COR-L47 (cell line): ENCODE measurements at places on chromosomes 12 and 14.

- DNase-seq = no peak
Observed at GRCh38 chr12:94273272-94273671, 124.9 kb downstream of the PLXNC1 start.

- no peak for DNase-seq
Observed at GRCh38 chr12:54024127-54024526, 4.1 kb upstream of the HOXC6 start.

- DNase-seq = no peak
Observed at GRCh38 chr14:79630288-79630960, 580.9 kb downstream of the DIO2 start.

GRCh38 chr14:102891556-102891955 is 30.9 kb upstream of the AMN start:
- DNase-seq = no peak

GRCh38 chr12:103944964-103945363 is 14.8 kb downstream of the HSP90B1 start:
- DNase-seq = no peak

- no peak for DNase-seq
Observed at GRCh38 chr12:29270446-29270845, 110.5 kb downstream of the ERGIC2 start.

- peak; percentile 2 for DNase-seq
Observed at GRCh38 chr12:70660620-70661219, 23.5 kb upstream of the PTPRB start.

DNA sequence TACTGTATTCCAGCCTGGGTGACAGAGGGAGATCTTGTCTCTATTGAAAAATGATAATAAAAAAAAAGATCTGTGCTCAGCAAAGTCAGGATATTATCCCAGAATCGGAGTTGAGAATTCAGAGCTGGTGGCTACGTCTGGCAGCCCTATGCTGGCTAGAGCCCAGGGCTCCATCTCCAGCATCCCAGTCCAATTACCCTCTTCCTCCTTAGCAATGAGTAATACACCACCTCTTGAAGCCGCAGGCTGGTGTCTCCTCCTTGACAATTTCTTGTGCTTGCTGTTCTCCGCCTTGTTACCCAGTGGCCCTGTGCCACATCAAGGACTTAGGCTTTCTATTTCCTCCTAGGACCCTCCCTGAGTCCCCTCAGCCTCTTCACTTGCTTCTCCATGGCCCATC is 38.4 kb upstream of the DDX11 start:
- no peak for DNase-seq

DNA sequence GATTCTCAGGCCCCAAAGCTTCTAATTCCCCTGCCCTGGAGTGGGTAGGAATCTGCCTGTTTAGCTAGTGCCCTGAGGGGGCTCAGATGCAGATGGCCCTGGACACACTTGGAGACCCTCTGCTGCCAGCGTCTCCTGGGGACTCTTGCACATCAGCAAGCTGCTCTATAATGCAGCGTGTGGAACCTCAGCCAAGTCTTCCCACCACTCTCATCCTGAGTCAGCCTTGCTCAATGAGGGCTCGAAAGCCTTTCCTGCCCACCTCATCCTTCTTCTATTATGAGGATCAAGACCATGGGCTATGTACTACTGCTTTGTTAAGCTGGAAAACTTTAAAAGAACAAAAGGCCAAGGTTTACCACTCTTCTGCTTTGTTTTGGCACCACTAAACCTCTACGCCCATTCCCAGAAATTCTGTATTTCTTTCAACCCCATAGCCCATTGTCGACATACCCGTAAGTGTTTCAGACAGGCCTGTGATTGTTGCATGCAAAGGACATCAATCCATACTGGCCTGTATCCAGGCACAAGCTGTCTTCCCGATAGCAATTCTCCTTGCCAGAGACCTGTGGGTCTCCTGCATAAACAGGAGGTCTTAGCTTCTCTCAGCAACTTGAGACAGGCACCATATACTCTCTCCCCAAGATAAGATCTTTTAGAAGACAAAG is 246.9 kb downstream of the DPF3 start:
- DNase-seq = no peak

- DNase-seq = peak; percentile 40
Observed at GRCh38 chr12:87953256-87953860, 75.8 kb downstream of the C12orf50 start.

DNA sequence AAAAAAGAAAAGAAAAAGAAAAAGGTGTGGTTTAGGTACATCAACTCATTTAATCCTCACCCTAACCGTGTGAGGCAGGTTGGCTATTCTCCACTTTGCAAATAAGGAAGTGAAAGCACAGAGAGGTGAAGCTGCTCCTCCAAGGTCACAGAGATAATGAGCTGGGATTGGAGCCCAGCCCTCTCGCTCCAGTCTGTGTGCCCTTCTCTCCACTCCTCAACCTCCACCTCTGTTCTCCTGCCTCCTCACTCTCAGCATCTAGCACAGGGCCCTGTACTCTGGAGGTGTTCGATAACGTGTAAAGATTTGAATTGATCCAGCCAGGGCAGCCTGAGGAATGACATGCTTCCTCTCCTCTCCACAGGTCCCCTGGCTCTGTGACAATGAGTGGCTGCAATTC is 502.3 kb downstream of the TMEM132D start:
- DNase-seq = no peak

DNA sequence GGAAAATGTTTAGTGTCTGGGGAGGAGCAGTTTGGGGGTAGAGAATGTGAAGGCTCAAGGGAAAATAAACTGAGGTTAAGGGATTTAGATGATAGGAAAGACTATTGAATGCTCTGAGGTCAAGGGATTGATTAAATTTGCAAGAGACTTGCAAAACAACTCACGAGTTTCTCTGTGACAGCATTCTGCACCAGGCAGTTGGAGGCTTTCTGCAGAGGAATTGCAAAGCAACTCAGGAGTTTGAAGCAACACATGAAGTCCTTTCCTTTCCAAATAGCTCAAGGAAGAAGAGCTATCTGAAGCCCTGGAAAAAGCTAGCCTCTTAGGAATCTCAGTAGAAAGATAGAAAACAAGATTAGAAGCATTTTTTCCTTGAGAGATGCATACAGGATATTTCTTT is 23.9 kb downstream of the SLC7A8 start:
- no peak for DNase-seq

GRCh38 chr12:24519759-24520158 is 429.1 kb downstream of the BCAT1 start:
- DNase-seq = no peak

DNA sequence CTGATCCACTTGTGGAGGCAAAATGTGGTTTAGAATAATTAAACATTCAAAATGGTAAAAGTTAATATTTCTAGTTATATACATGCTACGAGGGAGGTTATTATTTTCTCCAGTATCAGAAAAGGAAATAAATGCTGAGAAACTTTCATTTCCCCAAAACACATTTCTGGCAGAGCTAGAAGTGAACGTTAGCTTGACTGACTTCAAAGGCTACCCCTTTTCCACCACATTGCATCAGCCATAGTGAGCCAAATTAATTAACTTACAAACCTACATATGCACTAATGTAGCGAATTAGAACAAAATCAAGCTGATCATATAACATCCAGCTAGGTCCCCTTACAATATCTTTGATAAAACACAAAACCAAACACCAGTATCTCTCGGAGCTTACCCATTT is 49.3 kb upstream of the RERGL start:
- no peak for DNase-seq

DNA sequence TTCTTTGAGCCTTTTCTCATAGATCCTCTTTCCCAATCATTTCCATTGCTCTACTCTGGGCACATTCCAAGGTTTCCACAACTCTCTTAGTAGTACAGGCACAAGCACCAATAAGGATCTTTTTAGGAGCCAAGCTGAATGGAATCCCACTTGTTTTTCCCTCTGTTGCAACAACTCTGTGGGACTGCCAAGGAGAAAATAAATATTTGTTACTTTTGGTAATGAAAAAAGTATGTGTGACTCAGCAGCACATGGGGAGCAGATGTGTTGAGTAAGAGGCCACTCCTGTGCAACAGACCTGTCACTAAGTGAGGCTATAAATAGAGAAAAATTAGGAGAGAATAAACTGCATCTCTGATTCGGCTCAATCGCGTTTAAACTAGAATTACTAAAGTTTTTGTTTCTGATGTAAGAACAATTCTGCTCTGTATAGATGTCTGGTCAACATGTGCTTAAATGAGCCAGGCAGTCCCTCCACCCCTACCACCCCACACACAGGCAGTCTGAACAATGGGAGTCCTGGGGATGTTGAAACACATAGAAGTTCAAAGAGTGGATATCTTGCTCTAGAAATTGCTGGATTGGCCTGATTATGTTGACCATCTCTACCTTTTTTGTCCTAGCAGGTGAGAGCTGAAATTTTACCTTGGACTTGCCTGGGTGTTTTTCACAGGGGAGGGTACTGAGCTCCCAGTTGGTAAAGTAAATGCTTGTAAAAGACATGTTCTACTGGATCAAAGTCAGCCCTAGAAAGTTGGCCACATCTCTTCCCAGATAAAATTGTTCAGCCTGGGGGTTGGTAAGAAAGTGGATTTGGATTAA is 244.3 kb upstream of the NOVA1 start:
- DNase-seq = no peak

- no peak for DNase-seq
Observed at GRCh38 chr12:4001841-4002240, 128.6 kb upstream of the PARP11 start.

DNA sequence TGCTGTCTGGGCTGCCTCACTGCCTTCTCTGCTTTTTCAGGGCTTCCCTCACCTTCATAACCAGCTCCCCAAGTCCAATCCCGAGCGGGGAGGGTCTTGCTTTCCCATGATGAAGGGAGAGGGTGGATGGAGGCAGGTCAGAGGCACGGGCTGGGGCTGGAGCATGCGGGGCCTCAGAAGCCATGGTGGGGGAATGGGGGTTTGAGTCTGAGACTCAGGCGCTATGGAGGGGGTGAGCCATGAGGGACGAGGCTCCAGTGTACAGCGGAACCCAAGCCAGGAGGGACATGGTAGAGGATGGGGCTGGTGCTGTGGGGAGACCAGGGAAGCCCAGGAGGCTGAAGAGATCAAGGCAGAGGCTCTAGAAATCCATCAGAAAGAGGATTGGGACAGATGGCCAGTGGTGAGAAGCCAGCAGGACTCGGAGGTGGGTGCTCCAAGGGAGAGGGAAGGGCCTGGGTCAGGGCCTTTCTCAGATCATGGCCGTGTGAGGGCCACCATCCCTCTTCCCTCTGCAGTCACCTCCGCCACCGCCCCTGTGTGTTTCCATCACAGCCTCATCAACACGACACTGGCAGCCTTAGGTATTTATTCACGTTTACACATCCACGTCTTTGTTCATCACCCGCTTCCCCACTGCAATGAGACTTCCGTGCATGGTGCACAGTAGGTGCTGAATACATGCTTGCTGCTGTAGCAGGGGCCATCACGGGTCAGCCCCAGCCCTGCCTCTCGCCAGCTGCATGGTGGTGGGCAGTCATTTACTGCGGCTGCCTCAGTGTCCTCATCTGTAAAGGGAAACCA is 144.7 kb downstream of the ADGRD1 start:
- DNase-seq = no peak

DNA sequence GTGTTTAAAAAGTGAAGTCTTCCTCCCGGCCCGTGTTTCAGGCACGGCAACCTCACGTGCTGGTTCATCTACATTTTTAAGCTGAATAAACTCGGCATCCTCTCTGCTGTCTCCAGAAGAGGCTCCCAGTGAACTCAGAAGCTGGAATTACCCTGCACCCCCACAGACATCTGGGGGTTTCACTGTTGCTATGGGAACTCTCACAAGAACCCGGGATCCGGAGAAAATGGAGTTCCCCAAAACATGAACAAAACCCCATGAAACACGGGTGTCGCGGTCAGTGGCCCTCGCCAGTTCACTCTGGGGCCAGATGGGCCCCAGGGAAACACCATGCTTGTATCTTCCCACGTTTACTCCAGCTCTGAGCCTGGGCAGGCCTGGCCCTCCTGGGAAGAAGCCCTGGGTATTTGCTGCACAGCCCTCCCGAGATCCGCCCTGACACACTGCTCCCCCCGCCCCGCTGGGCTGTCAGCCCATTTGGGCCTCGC is 143.7 kb downstream of the PIWIL1 start:
- DNase-seq = no peak

DNA sequence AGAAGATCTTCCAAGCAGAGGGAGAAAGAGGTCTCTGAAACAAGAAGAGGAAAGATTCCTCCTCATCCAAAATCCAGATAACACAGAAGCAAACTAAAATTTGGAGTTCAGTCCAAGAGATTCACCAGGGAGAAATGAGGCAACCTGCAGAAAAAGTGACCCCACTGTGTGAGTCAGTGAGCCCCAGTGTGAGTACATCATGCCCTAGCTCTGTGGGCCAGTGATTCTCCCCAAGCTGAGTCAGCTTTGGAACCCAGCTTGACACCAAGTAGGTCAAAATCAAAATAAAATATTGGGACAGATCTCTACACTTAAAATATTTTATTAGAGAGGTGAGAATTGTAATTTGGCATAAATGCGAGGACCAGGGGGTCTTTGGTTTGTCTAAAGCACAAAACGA is 17.2 kb downstream of the CLEC2B start:
- DNase-seq = no peak

- no peak for DNase-seq
Observed at GRCh38 chr12:90953956-90954421, 987 bp downstream of the CCER1 start.

- no peak for DNase-seq
Observed at GRCh38 chr12:57849035-57849434, 2.5 kb upstream of the CTDSP2 start.

DNA sequence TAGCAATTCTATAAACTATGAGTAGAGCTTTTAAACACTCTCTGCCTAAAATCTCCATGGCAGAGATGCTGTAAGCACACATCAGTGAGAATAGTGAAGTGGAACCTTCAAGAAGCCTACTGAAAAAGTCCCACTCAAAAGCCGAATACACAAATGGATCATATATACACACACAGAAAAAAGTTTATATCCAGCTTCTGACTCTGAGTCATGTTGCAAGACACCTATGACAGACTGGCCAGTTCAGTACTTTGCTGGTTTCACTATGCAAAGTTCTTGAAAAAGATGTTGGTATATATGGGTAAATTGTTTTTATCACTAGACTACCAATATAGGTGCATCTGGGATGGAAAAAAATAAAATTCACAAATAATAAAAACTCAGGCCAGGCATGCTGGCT is 126.1 kb downstream of the KCNK10 start:
- no peak for DNase-seq

- DNase-seq = no peak
Observed at GRCh38 chr14:30928462-30928861, 54.1 kb downstream of the COCH start.

DNA sequence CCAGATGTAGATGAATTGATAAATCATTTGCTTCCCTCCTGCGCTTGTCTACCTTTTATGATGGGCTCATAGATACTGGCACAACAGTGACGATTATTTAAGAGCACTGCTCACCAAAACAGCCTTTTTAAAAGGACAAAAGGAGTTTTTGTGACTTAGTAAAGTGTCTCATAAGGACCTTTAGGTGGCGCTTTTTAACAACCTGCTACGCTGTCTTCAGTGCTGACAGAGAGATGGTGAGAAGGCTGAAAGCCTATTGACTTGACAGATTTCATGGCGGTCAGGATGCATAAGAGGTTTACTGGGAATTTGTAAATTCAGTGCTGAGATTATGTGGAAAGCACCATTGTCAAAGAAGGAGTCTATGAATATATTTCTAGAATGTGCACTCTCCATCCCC is 87.6 kb downstream of the SLC15A5 start:
- DNase-seq = peak; percentile 63
